ENCODE measurements at places on chromosomes 5 and 9.

- DNase-seq = no peak
These were observed 697 bp upstream of the PRUNE2 start for GRCh38 chr9:76906647-76906975.

- DNase-seq = no peak
These were observed 229.5 kb downstream of the FAM114A2 start for GRCh38 chr5:153809166-153809565.

- no peak for DNase-seq
These were observed 193.7 kb downstream of the RAB3C start for GRCh38 chr5:58776559-58776958.

DNA sequence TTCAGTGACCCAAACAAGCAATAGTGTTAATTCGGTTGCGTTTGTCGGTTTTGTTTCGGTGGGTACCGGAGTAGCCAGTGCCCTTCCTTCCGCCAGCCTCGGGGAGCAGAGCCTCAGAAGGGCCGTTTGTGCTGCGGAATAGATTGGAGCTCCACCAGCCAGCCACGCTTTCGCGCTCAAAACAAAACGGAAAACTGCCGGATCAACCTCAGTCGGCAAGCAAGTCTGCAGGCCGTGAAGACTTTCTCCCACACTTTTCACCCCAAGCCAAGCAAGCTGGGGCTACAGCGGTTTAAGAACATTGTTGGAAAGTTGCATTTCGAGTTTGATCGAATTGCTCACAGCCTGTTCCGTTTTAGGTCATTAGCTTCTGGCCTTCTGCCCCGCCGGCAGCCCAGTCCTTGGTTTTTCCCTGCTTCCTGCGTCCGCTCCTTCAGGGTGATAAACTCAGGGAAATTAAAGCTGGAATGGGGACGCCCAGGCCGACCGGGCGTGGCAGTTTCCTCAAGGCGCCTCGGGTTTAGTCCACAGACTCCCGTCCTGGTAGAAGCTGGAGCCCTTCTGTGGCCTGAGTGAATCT lies 803 bp upstream of the CCNO start:
- no peak for DNase-seq

DNA sequence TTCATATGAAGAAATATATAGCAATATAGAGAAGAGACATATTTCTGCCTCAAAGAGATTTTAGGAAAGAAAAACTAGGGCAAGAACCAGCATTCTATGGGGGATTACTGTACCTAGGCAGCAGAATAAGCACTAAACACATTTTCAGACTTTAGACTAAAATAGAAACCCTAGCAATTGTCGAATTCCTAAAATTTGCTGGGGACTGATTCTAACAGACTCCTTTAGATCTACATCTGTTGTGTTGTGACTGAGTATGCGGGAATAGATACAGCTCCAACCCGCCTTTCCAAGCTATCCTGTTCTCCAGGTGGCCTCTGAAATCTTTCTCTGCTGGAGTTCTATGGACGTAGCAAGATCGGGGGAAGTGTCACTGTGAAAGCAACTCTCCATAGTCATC lies 482.2 kb downstream of the NTRK2 start:
- DNase-seq = no peak

DNA sequence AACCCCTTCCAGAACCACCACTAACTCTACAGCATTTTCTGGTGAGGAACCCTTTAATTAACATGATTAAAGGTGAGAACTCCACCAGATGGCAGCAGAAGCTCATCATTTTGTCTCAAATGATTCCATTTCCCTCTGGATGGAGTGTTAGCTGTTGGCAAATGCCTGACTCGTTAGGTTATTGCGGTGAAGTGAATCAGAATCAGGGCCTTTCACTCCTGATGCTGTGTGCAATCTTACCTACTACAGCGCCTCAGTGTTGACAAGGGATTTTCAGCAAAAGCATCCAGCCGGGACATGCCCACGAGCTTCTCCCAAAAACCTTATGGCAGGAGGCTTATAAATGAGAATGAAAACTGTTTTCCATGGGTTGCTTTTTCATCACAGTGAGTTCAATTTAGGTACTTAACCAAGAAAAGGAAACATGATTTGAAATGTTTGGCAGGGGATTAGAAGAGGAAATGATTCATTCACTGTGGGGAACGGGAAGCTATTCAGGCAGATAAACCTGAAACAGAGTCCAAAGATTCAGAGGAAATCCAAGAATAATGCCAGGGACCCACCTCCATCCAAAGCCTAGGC lies 48.0 kb upstream of the CAST start:
- peak; percentile 36 for DNase-seq

DNA sequence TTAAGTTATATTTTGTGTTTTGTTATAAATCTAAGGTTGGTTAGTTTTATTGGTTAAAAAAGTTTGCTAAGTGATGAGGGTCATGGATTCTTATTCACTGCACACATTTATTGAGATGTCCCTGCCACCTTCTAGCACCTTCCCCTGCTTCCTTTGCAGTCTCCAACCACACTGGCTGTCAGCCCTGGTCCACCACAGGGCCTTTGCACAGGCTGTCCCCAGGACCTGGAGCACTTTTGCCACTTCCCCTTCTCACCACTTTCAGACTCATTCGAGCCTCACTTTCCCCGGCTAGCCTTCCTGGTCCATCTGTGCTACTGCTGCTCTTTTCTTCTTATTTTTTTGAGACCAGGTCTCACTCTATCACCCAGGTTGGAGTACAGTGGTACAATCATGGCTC lies 45.3 kb downstream of the ARHGAP26 start:
- DNase-seq = no peak

DNA sequence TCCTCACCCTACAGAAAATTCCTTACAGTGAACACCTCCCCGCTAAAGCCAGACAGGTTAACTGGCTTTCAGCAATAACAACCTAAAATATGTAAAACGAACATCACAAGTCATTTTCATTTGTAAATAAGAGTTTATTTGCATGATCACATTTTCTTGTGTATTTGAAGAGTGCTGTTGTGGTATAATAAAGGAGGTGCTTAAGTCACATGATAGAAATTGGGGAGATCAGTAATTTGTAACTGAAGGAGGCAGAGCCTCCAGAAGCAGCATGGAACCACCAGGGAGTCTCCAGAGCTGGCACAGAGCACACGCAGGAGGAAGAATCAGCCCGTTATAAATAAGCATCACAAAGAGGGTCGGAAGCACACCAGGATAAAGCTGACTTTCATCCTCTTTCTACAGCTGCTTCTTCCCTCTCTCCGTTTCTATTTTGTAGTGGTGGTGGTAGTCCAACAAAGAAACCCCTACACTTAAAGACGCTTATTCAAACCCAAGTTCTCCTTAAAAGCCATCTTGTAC lies 210.6 kb downstream of the MAPKAP1 start:
- DNase-seq = no peak

GRCh38 chr5:87400305-87400899 lies 12.3 kb downstream of the CCNH start:
- peak; percentile 34 for DNase-seq

GRCh38 chr9:131605770-131606590 lies 60.7 kb downstream of the PRRT1B start:
- DNase-seq = no peak

GRCh38 chr5:43357067-43357466 lies 43.9 kb upstream of the HMGCS1 start:
- no peak for DNase-seq

DNA sequence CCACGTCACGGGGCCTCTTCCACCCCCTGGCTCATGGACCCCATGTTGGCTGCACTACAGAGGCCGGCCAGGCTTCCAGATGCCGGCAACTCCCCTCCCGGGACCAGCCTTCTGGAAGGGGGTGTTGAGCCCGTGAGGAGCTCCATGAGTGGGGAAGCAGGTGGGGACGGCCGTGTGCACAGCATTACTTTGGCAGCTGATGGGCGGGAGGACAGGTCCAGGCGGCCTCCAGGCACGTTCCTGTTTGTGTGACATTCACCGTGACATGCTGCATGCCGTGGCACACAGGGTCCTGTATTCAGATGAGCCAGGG lies 29.1 kb upstream of the ABO start:
- DNase-seq = no peak

DNA sequence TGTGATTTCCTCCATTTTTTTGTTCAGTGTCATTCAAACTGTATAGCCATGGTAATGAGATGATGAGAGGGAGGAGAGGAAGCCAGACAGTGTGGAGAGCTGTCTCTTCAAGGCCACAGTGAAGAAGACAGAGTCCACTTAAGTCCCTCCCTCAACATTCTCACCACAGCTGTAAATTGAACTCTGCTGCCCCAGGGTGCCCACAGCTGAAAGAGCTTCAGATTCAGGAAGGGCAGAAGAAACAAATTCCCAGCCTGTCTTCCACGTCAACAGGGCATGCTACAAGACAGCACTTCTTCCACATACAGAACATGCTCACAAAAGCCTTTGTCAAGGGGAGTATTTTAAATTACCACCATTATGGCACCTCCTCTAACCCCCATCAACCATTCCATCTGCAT lies 100.4 kb downstream of the KLHL3 start:
- no peak for DNase-seq

DNA sequence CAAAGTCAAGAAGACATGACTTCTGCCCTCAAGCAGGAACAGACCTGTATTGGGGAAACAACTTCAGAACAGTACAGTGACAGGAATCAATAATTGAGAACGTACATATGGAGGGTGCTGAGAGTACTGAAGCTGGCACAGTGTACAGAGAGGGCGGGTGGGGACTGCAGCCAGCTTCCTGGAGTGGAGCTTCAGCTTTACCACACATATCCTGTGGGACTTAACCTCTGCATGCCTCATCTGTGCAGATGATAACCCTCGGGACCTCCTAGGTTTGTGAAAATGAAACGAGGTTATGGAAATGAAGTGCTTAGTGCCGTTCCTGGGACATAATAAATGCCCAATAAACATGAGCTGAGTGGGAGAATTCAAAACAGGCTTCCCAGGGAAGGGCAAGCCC lies 22.1 kb upstream of the RARS1 start:
- no peak for DNase-seq
